Suprapubic skin (tissue), 4 donors: ENCODE measurements at places on chromosomes 3 and 15.

DNA sequence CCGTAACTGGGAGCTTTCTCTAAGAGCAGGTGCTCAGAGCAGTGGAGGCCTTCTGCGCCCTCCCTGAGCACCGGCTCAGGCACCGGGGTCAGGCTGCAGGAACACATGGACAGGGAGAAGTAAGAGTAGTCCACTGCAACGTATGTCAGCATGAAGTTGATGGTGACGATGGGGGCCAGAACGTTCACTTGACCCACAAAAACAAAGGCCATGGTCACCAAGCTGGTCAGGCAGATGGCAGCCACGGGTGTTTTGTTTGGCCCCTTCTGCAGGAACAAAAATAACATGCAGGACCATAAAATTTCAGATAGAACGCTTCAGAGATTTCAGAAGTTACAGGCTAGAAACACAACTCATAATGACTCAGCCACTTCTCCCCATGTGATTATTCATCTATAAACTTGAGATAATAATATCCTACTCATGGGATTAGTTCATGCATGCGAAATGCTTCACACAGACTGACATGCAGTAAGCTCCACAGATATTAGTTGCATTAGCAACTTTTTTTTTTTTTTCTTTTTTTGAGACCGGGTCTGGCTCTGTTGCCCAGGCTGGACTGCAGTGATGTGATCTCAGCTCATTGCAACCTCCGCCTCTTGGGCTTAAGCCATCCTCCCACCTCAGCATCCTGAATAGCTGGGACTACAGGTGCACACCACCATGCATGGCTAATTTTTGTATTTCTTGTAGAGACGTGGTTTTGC lies 52.2 kb upstream of the HEG1 start:
- no peak for DNase-seq

DNA sequence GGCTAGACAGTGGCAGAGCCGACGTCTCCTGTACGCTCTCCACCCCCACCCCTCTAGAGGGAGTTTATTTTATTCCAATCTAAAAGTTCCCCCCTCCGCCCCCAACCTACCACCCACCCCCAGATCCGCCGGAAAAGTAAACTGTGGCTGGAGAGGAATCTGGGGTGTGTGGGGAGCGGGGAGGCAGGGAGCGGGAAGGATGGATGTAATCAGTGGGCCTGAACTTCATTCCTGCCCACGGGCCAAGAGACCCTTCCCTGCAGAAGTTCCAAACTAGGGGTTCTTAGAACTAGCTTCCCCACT lies 537 bp upstream of the CSRNP1 start:
- DNase-seq, result no peak

DNA sequence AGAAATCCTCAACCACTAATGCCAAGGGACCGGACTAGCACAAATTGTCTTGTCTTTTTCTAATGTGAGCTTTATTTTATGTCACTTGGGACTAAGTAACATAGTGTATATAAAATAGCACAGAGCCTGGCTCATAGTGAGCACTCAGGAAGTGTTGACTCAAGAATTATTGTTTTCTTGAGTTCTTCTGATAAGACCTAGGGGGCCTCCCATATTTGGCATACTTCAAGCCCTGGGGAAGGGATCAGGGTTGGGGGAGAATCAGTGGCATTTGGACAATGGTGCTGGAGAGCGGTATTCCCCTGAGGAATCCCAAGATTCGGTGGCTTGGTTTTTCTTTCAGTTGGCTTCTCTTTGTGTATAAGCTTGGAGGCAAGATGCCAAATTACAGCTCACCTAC lies 19.4 kb downstream of the ZNF80 start:
- DNase-seq, result no peak

DNA sequence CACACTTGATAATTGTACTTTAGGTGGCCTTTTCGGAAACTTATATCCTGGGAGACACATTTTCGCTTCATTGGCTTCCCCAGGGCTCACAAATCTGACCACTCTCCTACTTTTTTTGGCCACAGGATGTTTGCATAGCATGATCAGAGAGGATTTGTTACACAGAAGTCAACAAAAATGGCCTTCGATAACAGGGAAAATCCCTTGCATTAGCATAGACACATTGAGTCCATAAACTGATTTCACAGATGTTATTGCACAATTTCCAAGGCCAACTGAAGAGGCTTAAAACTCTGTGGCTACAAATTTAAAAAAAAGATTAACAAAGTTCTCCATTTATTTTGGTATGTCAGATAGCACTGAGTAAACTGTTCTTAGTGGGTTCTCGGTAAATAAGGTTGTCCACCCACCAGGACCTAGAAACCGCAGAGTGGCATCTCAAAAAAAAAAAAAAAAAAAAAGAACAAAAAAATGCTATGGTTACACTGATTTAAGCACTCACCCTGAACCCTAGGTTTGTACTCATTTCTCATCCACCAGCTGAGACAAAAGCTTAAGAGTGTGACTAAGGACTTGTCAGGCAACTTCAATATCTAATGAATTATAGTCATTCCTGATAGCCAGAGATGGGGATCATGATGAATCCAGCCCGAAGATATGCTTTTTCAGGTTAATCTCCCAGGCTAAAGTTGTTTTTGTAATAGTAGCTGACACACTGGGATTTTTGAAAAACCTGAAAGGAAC lies 188.9 kb upstream of the SYNPR start:
- no peak for DNase-seq

DNA sequence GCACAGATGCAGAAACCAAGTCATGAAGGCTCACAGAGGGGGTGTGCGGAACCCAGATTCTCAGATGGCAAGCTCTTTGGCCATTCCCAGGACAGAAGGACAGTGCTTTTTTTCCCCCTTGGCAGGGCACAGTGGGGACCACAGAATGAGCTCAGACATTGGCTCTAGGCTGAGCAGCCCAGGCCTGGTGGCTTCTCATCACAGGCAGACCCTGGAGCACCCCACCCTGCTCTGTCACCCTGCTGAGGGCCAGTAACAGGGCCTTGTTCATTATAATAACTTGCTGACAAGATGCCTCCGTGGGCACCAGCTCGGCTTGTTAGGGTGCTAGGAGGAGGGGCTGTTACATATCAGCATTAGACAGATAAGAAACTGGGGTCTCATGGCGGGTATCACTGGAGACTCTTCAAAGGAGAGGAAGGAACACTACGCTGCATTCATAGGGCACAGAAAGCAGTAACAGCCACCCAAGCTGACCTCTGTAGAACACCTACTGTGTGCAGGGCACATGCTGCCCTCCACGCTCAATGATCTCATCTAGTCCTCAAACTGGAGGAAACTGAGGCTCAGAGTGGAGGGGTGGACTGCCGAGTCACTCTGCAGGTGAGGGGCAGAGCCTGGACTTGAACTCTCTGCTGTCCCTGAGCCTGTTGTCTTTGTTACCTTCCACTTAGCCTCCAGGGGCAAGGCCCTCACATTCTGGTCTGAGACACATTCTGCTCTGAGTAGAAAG lies 69.9 kb upstream of the SEC13 start:
- no peak for DNase-seq

DNA sequence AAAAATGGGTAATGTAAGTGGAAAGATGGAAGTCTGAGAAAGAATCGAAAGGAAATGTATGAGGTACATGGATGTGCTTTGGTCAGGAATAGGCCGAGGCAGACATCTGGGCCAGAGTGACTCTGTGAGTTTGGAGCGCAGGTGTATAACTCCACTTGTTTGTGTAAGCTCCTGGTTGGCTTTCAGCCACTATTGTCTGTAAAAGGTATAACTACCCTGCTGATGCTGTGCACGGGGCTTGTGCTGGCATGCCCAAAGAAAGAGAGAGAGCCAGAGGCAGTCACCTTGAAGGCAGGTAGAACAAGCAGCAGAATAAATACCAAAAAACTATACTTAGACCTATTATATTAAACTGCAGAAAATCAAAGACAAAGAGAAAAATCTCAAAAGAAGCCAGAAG lies 32.7 kb upstream of the CD96 start:
- no peak for DNase-seq

- DNase-seq, result no peak
Observed at GRCh38 chr3:160448845-160449635, 546 bp downstream of the TRIM59 start.

- no peak for DNase-seq
Observed at GRCh38 chr3:29889215-29889614, 608.3 kb downstream of the RBMS3 start.

DNA sequence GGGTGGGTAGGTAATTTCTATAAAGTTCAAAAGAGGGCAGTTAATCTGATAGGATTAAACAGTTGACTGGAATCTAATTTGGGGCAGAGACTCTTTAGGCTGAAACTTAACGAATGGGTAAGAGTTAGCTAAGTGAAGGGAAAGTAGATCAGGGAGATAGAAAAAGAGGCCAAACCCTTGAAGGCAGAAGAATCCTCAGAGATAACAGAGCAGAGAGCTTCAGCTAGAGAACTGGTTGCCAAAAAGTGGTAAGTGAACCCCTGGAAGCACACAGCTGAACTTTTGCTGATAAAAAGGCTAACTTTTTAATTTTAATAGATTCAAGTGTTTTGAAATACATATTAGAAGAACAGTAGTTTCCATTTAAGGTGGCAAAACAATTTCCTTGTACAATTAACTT lies 99.2 kb downstream of the FHIT start:
- DNase-seq, result no peak

DNA sequence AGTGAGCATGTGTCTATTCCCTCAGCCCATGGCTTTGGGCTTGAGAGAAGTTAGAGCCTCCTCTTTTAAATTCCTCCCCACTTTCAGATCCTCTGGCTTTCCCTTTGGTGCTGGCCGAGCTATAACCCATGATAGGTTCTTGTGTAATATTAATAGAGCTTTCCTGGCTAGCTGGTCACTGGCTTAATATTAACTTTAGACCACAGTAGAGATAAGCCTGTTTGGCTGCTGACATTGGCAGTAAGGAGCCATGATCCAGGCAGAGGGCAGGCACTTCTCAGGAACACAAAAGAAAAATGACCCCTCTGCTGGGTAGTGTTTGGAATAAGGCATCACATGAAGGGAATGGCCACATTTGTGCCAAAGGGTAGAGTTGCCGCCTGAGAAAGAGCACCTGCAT lies 65.4 kb upstream of the UMPS start:
- no peak for DNase-seq

GRCh38 chr3:16514755-16515353 lies 1.4 kb upstream of the RFTN1 start:
- DNase-seq, result no peak

DNA sequence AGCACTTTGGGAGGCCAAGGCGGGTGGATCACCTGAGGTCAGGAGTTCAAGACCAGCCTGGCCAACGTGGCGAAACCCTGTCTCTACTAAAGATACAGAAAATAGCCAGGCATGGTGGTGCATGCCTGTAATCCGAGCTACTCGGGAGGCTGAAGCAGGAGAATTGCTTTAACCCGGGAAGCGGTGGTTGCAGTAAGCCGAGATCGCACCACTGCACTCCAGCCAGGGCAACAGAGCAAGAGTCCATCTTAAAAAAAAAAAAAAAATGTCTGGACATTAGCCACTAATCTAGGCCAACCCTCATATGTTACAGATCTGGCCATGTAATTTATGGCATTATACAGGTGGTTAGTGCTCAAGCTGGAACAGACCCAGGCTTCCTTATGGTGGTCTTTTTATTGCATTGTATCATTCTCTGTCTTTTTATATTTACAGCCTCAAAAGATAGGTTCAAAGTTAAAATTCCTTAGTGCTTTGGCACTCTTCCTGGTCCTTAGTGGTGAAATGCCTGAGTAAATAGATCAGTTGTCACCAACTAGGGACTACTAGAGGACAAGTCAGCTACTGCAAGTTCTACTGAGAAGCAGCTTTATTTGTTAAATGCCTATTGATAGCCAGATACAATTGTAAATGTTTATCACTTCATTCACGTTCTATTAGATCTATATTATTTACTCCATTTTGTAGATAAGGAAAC lies 16.0 kb downstream of the STARD9 start:
- no peak for DNase-seq

DNA sequence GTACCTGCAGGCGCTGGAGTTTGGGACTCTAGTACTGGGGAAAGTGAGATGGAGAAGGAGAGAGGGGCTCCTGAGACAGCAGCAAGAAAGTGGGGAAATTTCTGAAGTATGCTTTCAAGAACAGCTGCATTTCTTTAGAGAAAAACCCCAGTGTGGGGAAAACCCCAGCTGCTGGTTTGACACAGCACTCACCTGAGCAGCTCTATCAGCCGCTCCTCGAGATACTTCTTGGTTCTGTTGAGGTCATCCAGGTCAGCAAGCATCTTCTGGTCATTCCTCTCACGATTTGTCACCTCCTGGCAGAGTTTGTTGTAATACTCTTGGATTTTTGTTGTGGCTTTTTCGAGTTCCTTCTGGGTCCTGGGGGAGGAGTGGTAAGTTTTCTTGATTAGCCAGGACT lies 18.8 kb downstream of the CXCR6 start:
- DNase-seq, result no peak

- DNase-seq, result no peak
Observed at GRCh38 chr3:37053337-37053736, 60.0 kb downstream of the MLH1 start.

DNA sequence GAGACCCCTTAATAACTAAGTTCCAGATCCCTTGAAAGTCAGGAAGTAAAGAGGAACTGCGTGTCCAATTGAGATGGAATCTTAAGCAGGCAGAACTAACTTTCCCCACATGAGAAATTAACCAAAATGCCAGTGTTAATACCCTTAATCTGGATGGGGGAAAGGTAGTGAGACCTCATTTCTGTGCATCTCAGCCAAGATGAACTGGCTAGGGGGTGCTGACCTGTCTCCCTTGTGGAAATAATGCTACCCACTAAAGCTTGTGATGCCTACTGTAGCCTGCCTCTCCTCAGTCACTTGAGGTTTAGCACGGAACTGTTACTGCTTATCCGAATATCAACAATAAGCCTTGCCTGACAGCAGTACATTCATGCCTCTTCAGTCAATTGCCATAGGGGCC lies 15.1 kb downstream of the BOC start:
- DNase-seq, result no peak

- no peak for DNase-seq
Observed at GRCh38 chr3:95082191-95082590, 1019.3 kb downstream of the NSUN3 start.

- no peak for DNase-seq
Observed at GRCh38 chr15:93164409-93164808, 75.4 kb upstream of the RGMA start.

DNA sequence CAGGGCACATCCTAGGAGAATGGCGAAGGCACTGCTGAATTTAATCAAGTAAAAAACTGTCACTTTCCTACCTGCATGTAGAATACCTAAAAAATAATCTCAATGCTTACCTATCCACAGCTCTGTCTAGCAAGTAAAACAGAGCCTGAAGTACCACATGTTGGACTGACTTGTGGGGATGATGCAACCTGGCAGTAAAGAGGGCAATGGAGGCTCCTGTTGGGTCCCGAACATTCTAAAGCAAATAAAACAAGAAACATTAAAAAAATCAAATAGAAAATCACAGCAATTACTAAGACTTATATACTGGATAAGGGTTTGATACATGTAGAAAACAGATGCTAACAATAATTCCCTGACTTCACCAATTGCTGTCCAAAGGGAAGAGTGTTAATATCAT lies 56.1 kb downstream of the PTPN9 start:
- DNase-seq, result no peak
